Activated CD8-positive, alpha-beta memory T cell treated with anti-CD3 and anti-CD28 coated beads for 1 hour (primary cell): ENCODE measurements at places on chromosomes 2 and 18.

- no peak for DNase-seq
Observed at GRCh38 chr2:157443090-157443489, 799 bp downstream of the CYTIP start.

- DNase-seq, result no peak
Observed at GRCh38 chr18:78984941-78985784, 5.5 kb downstream of the SALL3 start.

GRCh38 chr2:232292395-232293154 is 86.0 kb upstream of the ALPP start:
- DNase-seq, result no peak

DNA sequence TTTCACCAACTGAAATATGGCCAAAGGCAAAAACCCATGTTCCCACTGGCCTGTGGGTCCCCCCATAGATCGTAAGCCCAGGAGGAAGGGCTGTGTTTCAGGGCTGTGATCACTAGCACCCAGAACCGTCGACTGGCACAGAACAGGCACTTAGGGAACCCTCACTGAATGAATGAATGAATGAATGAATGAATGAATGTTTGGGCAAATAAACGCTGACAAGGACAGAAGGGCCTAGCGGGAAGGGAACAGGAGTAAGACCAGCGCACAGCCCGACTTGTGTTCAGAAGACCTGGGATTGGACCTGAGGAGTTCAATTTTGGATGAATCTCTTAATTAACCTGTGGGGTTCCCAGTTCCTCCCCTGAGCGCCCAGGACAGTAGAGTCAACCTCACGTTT is 76.2 kb downstream of the TPO start:
- DNase-seq, result no peak

GRCh38 chr2:31249009-31249690 is 15.2 kb downstream of the EHD3 start:
- no peak for DNase-seq

DNA sequence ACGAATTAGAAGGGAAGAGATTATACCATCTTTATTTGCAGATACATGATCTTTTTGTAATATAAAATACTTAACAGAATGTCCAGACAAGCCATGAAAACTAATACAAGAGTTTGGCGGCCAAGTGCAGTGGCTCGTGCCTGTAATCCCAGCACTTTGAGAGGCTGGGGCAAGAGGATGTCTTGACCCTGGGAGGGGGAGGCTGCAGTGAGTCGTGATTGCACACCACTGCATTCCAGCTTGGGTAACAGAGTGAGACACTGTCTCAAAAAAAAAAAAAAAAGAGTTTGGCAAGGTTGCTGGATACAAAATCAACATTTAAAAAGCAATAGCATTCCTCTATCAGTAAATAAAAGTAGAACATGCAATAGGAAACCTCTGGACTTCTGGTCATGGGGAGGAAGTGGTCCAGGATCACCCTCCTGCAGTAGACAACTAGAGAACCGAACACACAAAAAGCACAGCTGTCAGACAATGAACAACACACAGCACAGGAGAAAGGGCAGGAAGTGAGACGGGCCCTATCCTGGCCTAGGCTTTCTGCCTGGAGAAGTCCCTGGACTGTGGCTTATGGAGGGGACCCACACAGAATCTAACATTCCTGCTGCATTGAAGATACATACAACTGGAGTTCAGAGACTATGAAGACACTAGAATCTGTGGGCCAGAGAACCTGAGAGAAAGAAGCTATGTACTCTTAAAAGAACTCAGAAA is 118.9 kb upstream of the ARL4C start:
- no peak for DNase-seq

DNA sequence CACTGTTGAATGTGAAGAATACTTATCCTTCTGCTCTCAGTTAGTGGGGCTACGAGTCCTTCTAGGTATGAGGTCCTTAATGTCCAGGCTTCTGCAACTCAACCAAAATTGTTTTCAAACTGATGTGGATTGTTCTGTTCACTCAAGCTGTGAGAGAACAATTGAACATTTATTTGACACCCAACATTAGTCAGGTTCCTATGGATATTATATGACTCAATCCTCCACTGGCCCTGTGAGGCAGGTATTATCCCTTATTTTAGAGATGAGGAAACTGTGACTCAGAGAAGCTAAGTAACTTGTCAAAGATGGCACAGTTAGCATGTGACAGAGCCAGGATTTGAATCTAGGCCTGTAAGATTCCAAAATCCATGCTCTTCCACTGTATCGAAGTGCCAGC is 1.2 kb upstream of the LYG2 start:
- no peak for DNase-seq

DNA sequence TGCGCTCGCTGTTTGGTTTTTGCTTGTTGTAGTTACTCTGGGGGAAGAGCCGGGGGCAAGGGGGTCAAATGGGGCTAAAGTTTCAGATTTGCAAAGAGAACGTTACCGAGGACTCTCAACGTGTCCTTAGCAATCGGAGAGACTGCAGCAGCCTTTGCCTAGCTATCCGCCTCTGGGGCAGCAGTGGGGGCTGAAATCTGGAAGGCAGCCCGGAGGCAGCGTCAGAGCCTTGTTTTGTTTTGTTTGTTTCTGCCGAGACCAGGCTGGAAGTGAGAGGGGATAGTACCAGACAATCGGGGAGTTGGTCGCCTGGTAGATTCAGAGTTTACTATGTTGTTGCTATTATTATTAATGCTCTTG is 1.2 kb downstream of the CDH20 start:
- no peak for DNase-seq

- no peak for DNase-seq
Observed at GRCh38 chr2:172082944-172083627, 2.2 kb upstream of the DLX1 start.
